ENCODE measurements at places on chromosomes 16 and 17.

- no peak for DNase-seq
Measured at GRCh38 chr16:89326721-89327120, 109.2 kb downstream of the ZNF778 start.

GRCh38 chr17:42285346-42286050 lies 2.8 kb upstream of the STAT5A start:
- DNase-seq, result no peak

- DNase-seq, result no peak
Measured at GRCh38 chr17:49676276-49676868, 1.5 kb downstream of the SPOP start.

- DNase-seq, result no peak
Measured at GRCh38 chr16:49399594-49400364, 26.2 kb downstream of the C16orf78 start.

DNA sequence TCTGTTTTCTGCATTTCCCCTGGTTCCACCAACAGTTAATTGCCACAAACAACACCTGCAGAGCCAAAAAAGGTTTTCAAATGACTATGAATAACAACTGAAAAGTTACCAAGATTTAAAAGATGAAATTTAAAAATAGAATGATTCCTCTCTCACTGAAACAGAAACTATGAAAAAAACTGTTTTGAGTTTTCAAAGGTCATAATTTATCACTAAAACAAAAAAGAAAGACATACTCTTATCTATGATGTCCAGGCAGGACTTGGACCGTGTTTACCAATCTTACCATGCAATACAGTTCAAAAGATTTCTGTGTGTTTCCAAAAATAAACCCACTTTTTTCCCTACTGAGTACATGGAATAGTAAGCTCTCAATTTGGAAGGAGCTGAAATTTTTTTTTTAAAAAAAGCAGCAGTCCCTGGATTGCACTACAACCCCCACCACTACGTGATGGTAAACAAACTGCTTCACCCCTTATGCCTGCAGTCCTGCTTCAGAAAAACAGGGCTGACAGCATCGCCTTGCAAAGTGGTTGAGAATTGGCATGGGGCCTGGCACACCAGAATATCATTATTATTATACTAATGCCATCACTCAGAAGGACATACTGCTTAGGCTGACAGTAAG lies 8.5 kb downstream of the TXNDC11 start:
- DNase-seq, result no peak

DNA sequence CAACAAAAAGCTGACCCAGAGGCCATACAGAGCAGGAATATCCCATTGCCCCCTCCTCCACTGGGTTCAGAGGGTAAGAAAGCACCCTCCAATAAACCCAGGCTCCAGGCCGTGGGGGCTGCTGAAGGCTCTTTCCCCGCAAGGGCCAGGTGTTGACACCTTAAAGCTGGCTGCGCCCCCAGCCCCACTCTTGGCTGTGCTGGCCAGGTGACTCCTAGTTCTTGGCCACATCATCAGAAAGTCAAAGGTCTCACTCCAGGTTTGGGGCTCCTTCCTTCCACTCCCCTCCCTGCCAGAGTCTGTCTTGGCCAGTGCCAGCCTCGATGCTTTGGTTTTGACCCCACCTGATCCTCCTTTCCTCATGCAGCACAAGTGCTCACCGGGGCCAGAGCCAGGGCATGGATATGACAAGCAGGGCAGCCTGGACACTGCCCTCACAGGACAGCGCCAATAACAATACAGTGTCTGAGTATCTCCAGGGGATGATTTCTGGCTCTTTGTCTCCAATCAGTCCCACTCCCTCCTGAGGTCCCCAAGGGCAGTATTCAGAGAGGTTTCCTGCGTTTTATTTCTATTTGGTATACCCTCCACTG lies 8.2 kb downstream of the SLC46A1 start:
- DNase-seq, result no peak

DNA sequence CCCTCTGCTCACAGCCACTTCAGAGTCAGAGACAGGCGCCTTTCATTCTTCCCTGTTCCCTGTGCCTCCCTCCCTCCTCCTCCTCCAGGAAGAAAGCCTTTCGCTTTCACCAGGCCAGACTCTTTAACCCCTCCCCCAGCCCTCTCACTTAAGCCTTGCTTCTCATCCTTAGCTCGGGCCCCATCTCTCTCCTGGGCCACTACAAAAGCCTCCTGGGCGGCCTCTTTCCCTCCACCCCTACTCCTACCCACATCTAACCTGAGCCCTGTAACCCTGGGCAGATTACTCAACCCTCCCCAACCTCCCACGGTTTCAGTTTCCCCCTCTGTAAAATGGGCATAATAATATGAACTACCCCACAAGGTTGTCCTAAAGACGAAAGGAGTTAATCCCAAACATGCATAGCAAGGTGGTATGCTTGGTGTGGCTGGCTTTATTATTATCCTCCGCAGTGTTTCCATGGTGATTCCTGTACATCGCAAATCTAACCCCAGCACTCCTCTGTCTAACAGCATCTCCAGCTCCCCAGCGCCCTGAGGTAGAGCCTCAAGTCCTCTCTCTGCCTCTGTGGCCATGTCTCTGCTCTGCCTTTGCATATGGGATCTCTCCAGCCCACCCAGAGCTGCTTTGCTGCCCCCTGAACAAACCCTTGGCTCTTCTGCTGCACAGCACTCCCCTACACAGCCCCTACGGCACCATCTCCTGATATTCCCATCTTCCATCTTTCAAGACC lies 17.7 kb downstream of the PIMREG start:
- peak; percentile 20 for DNase-seq

GRCh38 chr16:54938212-54939028 lies 7.8 kb downstream of the IRX5 start:
- no peak for DNase-seq

DNA sequence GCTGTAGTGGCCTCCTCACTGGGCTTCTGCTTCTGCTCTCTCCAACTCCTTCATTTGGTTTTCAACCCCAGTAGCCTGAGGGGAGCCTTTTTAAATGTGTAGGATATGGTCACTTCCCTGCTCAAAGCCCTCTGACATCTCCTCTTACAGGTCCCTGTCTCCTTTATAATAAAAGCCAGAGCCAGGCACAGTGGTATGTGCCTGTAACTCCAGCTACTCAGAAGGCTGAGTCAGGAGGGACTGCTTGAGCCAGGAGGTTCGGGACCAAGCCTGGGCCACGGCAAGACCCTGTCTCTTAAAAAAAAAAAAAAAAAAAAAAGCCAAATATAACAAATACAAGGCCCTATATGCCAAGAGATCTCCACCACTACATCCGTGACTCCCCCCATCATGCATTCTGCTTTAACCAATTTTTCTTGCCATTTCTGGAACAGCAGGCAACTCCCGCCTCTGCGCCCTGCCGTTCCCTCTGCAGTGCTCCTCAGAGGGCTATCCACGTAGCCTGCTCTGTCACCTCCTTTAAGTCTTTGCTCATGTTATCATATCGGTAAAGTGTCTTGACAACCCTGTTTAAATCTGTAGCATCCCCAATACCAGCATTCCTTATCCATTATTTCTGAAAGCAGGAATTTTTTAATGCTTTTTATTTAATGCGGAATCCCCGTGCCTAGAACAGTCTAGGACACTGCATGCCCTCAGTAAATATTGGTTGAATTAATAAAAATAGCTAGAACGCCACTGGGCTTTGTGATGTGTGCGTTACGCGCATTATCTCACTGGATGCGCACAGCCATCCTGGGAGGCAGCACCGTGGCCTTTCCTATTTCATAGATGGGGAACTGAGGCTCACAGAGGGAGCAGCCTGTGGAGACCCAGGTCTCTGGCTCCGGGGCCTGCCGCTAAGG lies 9.5 kb downstream of the ZNF771 start:
- no peak for DNase-seq

DNA sequence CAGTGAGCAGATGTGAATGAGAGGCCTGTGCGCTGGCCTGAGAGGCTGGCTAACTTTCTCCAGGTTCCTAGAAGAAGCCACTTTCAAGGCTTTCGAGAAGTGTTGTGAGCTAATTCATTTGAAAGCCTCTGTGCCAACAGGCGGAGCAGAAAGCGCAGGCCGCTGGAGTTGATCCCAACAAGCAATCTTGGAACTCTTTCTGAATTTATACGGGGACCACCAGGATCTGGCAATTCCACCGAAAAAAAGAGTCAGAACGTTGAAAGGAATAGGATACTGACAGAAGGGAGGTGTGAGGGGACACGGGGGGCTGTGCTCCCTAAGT lies 71.3 kb upstream of the METRNL start:
- no peak for DNase-seq

- peak; percentile 75 for DNase-seq
Measured at GRCh38 chr16:67542464-67542863, 13.8 kb downstream of the RIPOR1 start.

DNA sequence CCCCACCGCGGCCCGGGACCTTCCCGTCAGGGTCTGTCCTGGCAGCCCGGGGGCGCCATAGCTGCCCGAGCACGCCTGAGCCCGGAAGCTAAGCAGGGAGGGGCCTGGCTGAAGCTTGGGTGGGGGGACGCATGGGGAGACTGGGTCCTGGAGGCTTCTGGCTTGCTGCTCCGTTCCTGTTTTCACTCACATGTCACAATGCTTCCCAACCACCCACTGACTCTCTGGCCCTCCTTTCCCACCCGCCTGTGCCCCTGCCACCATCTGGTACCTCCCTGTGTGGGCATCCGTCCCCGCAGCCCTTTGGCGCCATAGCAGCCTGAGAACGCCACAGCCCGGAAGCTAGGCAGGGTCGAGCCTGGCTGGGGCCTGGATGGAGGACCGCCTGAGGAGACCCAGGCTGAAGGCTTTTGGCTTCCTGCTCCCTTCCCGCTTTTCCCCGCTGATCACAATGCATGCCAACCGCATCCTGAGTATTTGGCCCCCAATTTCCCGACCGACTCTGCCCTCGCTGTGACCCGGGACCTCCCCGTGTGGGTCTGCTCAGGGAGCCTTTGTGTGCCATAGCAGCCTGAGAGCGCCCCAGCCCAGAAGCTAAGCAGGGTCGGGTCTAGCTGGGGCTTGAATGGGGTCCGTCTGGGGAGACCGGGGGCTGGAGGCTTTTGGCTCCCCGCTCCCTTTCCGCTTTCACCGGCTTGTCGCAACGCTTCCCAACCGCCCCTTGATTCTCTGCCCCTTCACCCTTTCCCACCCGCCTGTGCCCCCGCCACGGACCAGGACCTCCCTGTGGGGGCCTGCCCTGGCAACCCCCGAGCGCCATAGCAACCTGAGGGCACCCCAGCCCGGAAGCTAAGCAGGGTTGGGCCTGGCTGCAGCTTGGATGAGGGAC lies 2290.1 kb downstream of the TP53TG3F start:
- DNase-seq, result no peak

DNA sequence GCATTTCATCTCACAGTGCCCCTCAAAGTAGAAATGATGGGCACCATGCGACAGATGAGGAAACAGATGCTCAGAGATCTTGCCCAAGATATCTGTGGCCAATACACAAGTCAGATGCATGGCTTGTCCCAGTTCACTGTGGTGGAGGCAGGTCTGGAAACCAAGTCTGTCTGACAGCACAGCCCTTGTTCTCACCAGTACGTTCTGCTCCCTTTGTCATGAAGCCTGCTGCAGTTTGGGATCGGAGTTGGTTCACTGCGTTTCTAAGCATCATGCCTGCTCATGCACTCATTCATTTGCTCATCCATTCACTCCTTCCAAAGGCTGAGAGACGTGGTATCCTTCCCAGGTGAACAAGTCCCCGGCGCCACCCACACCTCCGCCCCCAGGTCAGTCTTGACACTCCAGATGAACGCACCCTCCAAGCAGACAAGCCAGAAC lies 27.2 kb upstream of the MEAK7 start:
- no peak for DNase-seq

DNA sequence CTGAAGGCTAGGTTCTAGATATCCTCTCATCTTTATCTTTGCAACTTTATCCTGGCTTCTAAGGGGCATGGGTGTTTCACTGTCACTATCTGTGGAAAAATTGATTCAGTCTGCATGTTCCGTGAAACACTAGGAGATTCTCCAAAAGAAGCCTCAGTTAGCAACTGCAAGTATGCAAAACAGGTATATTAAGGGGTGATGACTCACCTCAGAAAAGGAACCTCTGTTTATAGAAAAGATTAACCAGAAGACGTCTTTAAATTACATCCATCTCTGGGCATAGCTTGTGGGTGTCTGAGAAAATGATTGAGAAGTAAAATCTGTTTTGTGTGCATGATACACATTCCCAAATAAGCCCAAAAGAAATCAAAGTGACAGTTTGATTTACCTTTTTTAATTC lies 353.8 kb upstream of the HSBP1 start:
- DNase-seq, result no peak

- DNase-seq, result no peak
Measured at GRCh38 chr17:65820811-65821210, 259.4 kb upstream of the AXIN2 start.

DNA sequence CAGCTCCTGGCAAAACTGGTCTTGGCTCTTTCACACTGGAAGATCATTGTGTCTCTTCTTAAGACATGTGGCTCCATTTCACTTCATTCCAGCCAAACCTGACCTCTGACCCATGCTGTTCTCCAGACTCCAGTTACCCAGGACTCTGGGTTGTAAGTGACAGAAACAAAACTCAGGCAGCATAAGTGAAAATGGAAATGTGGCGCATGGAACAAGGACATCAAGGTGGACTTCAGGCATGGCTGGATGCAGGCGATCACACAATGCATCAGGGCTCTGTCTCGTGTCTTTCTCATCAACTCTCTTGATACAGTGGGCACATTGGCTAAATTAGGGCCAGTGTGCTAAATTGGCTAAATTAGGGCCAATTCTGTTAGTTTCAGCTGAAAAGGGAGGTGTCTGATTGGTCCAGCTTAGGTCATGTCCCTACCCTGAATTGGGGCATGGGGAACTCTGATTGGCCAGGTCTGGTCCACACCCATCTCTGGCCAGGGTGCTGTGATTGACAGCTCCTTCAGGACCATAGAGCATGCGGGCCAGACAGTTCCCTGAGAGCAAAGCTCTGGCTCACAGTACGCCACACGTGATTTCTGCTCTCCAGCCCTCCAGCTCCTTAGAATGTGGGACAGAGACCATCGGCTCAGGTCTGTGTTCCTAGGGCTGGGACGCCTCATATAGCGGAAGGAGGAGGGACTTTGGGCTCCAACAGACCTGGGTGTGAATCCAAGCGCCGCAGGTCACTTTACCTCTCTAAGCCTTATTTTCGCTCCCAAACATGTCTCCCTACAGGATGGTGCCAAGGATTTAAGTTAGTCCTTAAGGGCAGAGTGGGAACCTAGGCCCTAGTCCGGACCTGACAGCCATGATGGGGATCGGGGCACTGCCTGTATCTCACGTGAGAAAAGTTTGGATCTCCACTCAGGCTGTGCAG lies 17.5 kb downstream of the SOCS1 start:
- no peak for DNase-seq

GRCh38 chr17:71941920-71942319 lies 178.9 kb upstream of the SOX9 start:
- no peak for DNase-seq

Measured in activated naive CD4-positive, alpha-beta T cell treated with Interleukin-2 at 50 U/mL for 16 hours (primary cell).